ENCODE measurements at places on chromosomes 7 and 10.
A peak's percentile ranks its signal among the peaks of the same experiment; 100 is the strongest.

GRCh38 chr7:80677629-80678028 is 39.2 kb downstream of the CD36 start:
- DNase-seq, result no peak

DNA sequence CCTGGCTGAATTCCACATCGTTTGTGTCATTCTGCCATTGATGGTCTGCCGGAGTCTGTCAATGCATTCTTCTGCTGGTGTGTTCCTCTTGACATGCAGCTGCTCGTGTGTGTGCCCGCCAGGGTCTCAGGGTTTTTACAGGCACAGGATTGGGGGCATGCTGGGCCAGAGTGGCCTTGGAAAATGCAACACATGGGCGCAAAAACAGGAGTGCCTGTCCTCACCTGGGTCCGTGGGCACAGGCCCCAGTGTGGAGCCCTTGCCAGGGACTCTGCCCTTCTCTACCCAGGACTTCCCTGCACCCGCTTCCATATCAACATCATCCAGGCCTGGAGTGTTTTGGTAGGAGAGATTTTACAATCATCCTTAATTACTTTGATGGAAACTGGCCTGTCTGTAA is 340.7 kb downstream of the KIF20B start:
- no peak for DNase-seq

- peak; percentile 68 for DNase-seq
These were observed 11.8 kb downstream of the NT5C3A start for GRCh38 chr7:33050535-33051318.

DNA sequence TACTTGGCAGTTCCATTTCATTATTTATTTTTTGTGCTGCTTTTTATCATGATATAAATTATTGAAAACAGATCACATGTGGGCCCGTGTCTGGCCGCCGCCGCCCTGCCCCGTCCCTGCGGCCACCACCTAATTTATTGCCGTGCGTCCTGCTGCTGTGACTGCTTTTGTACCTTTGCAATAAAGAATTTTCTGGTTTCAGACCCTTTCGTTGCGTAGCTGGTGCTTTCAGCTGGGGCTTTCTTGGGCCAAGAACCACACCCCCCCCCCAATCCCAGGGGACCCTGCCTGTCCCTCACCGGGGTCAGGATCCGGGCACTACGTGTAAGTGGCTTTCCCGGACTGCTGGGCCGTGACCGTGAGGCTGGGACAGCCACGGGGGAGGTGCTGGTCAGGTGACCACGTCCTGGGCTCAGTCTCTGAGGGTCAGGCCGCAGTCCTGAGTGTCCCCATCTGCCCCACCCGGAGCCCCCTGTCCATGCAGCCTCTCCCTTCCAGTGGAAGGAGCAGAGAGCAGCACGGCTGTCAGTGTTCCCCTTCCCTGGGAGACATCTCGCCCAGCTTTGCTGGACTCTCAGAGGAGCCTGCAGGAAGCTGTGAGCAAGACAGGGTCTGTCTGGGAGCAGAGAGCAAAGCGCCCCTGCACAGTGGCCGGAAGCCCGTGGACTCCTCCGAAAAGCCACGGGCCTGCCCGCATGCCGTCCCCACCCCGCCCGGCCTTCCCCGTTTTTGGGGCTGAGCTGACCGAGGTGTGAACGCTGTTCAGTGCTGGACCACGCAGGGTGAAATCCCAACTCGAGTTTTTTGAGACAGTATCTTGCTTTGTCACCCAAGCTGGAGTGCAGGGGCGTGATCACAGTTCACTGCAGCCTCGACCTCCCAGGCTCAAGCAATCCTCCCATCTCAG is 12.6 kb downstream of the MAFK start:
- peak; percentile 40 for DNase-seq

All from muscle of leg (tissue), 16 donors.